ENCODE measurements at places on chromosomes 11 and 22. TPM values are rescaled to one million over a fixed set of nuclear protein-coding genes. Genes with fewer than 3 reads are reported as not detected.
A peak's percentile ranks its signal among the peaks of the same experiment; 100 is the strongest.

Gene NOX4
- total RNA-seq: 2.7 TPM

GRCh38 chr11:34134765-34135164 is 29.3 kb downstream of the NAT10 start:
- no peak overlapping the region for H3K27ac ChIP-seq
- H3K4me1 ChIP-seq: no peaks in the 10 kb centered on the region
- H3K4me3 ChIP-seq: no peak overlapping the region

- DNase-seq: no peak
- H3K36me3 ChIP-seq: no peaks in the 10 kb centered on the region
- peak overlapping the region; percentile 90 for H3K27ac ChIP-seq
- H3K4me3 ChIP-seq: peak overlapping the region; percentile 25
- H3K4me1 ChIP-seq: peaks cover 78% of the 10 kb centered on the region
Observed at GRCh38 chr11:96306933-96307775, 35.8 kb downstream of the MAML2 start.

Gene GGTLC2
- total RNA-seq: 6.5 TPM

Data from upper lobe of right lung (tissue), 1 donor.